B cell (primary cell): ENCODE measurements at places on chromosomes 1 and 21. TPM values are rescaled to one million over a fixed set of nuclear protein-coding genes. Genes with fewer than 3 reads are reported as not detected.

KAZN gene
- 0.39 and 0.90 TPM in 2 replicates for total RNA-seq

DNA sequence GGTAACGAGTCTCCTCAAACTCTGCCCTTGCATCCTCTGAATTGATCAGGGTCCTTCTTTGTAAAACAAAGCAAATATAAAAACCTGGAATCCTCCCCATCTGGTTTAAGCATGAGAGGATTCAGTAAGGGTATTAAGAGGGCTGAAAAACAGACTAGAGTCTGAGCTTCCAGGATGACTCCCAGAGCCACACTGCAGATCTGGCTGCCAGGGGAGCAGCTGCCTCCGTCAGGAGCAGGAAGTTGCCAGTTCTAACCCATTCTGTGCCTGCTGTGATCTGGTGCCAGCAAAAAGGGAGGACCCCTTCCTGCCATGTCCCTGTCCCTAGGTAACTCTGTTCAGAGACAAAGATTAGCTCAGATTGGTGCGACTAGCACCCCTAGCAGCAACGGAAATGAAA is 27.5 kb downstream of the SERTAD4 start:
- no peak overlapping the region for H3K27ac ChIP-seq
- H3K36me3 ChIP-seq: no peaks in the 10 kb centered on the region
- H3K4me3 ChIP-seq: no peak overlapping the region
- DNase-seq: no peak
- no peaks in the 10 kb centered on the region for H3K4me1 ChIP-seq
- H3K27me3 ChIP-seq: peaks cover 5% of the 10 kb centered on the region

DNA sequence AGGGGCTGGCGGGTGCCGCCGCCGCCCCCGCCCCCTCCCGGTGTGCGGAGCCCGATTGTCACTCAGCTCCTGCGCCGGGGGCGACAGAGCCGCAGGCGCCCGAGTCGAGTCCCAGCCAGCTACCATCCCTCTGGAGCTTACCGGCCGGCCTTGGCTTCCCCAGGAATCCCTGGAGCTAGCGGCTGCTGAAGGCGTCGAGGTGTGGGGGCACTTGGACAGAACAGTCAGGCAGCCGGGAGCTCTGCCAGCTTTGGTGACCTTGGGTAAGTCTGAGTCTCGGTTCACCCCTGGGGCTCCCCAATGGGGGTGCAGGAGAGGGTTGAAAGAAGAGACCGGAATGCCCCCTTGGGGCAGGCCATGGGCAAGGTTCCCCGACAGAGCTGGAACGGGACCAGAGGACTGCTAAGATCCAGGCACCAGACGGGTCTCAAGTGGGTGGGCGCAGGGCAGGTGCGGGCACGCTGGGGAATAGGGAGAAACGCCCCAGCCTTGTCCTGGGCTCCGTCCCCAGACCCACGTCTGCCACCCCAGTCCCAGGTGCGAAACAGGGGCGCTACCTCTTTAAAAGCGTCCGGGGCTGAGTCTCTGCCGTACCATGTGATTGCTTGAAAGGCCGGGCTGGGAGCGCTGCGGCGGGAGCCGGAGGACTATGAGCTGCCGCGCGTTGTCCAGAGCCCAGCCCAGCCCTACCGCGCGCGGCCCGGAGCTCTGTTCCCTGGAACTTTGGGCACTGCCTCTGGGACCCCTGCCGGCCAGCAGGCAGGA is at the start of gene ADORA1:
Gene ADORA1, plus strand, starts transcription at position 61 of the 765 bp plus-strand sequence. CDS start 1,116 bp downstream, outside the sequence.
- peaks cover 12% of the 10 kb centered on the region for H3K4me1 ChIP-seq
- peaks cover 26% of the 10 kb centered on the region for H3K27me3 ChIP-seq
- H3K27ac ChIP-seq: no peak within 1 kb of the TSS
- no peak for DNase-seq
- H3K4me3 ChIP-seq: no peak within 1 kb of the TSS
- no peaks in the 10 kb centered on the region for H3K36me3 ChIP-seq

PYHIN1 gene
- 12.0 and 13.9 TPM in 2 replicates for total RNA-seq

GRCh38 chr1:76944942-76945341 is 77.7 kb downstream of the ST6GALNAC5 start:
- H3K27me3 ChIP-seq: no peaks in the 10 kb centered on the region
- no peak overlapping the region for H3K4me3 ChIP-seq
- no peak overlapping the region for H3K27ac ChIP-seq
- H3K36me3 ChIP-seq: no peaks in the 10 kb centered on the region

HCRTR1 gene
- 0.22 TPM in 2 replicates for total RNA-seq

GRCh38 chr1:74463333-74463988 is 49.0 kb downstream of the LRRC53 start:
- H3K36me3 ChIP-seq: no peaks in the 10 kb centered on the region
- no peak overlapping the region for H3K4me3 ChIP-seq
- H3K27me3 ChIP-seq: no peaks in the 10 kb centered on the region
- no peak overlapping the region for H3K27ac ChIP-seq
- no peaks in the 10 kb centered on the region for H3K4me1 ChIP-seq
- DNase-seq: no peak

DNA sequence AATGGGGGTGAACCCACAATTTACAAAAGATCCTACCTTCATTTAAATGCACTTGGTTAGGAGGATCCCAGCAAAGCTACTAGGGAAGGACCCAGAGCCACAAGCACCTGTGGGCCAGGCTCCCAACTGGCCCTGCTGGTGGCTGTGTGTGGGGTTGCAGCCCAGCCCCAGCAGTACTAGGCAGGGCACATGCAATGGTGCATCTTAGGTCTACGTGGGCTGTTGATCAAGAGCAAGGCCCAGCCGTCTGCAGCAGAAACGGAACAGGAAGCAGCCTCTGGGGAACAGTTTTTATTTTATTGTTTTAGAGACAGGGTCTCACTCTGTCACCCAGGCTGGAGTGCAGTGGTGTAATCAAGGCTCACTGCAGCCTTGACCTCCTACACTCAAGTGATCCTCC is 134.1 kb upstream of the RAB4A start:
- H3K36me3 ChIP-seq: no peaks in the 10 kb centered on the region
- no peaks in the 10 kb centered on the region for H3K27me3 ChIP-seq
- H3K4me1 ChIP-seq: peaks cover 25% of the 10 kb centered on the region

CR1L gene
- total RNA-seq: 0.59 TPM in 1 of 2 replicates, not detected in the other
